NCI-H748 treated with DMSO at 0.1 percent for 48 hours (cell line): ENCODE measurements at places on chromosomes 3 and 15.
A peak's percentile ranks its signal among the peaks of the same experiment; 100 is the strongest.

DNA sequence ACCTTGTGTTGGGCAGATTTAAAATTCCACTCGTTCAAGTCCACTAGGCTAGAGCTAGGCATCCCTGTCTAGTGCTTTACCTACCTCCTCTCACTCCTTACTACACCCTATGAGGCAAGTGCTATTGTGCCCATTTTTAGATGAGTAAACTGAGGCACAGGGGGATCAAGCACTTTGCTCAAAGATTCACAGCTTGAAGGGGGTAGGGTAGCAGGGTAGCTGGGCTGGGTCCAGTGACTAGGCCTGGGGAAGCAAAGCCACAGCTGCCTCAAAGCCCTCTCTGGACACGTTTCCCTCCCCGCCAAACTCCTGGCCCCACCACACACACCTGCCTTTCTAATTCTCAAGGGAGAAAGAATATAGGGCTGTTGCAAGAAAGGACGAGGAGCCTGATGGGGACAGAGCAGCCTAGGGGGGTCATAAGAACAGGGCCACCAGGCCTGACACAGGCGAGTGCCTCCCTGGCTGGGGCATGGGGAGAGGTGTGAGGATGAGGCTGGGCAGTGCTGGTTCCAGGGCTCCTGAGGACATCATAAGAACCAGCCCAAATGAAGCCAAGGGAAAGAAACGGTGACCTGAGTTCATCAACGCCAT is 34.8 kb upstream of the SFMBT1 start:
- DNase-seq: no peak

DNA sequence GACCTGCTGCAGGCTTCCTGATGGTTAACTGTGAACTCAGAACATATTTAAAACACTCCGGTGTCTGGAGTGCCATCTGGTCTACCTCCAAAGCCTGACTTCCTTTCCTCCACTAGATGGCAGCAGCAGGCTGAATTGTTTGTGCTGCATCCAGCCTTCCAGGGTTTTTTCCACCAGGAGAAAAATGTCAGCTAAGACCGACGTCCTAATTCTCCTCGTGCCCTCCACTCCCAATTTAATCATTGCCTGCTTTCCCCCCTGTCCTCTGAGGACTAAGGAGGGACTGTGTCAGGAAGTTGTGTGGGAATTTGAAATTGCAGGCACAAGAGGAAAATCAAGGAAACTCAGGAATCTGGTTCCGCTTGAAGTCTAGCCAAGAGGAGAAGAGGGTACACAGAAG is 165.2 kb upstream of the UMPS start:
- DNase-seq: peak; percentile 40

GRCh38 chr15:100434561-100434960 is 92.8 kb upstream of the ADAMTS17 start:
- DNase-seq: no peak

DNA sequence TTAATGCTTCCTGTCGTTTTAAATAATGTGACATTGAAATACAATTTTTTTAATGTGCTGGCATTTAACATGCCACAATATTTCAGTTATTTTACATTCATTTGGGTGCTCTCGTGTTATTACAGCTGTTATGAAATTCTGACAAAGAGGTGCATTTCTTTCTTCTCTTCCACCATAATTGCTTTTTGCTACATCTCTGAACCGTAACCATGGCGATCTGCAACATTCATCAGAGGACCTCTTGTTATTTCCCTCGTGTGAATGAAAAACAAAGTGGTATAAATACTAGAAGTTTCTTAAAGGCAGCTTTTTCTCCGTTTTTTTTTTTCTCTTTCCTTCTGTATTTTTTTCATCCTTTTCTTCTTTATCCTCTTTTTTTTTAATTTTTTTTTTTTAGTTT is 316.4 kb downstream of the MCTP2 start:
- DNase-seq: no peak
